ENCODE measurements at places on chromosomes 13 and 19. TPM values are rescaled to one million over a fixed set of nuclear protein-coding genes. Genes with fewer than 3 reads are reported as not detected.

SLC10A2 gene
- not detected for total RNA-seq

EID2B gene
- total RNA-seq: 3.1 TPM

ZNF415 gene
- total RNA-seq: 16.6 TPM

LGALS7B gene
- 2.3 TPM for total RNA-seq

ZNF628 gene
- 12.3 TPM for total RNA-seq

- H3K4me3 ChIP-seq: no peak overlapping the region
- no peaks in the 10 kb centered on the region for H3K27me3 ChIP-seq
- no peaks in the 10 kb centered on the region for H3K36me3 ChIP-seq
- DNase-seq: no peak
These were observed 368.8 kb upstream of the TSHZ3 start for GRCh38 chr19:31718032-31718431.

- DNase-seq: no peak
- no peaks in the 10 kb centered on the region for H3K27me3 ChIP-seq
- no peak overlapping the region for H3K4me3 ChIP-seq
- peak overlapping the region; percentile 1 for H3K27ac ChIP-seq
These were observed 5.2 kb downstream of the CHAMP1 start for GRCh38 chr13:114319441-114319913.

- no peaks in the 10 kb centered on the region for H3K4me1 ChIP-seq
- H3K27me3 ChIP-seq: no peaks in the 10 kb centered on the region
- H3K4me3 ChIP-seq: no peak overlapping the region
- H3K36me3 ChIP-seq: no peaks in the 10 kb centered on the region
These were observed 97.1 kb downstream of the C1QTNF9 start for GRCh38 chr13:24406524-24406923.

DNA sequence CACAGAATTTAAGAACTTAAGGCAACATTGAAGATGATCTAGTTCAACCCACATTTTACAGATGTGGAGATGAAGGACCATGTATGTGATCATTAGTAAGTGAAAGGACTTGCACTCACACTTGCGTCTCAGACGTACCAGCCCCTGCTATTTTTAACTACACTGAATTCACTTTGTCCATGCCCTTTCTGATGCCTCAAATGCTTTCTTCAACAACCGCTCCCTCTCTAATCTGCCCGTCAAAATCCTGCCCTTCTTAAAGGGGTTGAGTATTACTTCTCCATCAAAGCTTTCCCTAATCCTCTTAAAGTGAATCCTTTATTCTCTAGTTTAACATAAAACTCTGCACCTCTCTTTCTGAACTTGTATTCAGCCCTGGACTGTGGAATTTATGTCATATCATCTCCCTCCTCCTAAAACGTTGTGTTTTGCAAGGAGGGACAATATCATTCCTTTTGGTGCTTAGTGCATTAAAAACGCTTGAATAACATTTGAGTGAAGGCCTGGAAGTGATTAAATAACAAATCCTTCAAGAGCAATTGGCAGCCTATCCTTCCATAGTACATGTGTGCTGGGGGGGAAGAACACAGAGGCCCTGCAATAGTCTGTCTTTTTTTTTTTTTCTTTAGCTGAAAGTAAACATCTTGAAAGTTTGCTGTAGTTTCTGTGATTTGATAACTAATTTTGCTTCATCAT lies 493.3 kb downstream of the LMO7 start:
- peaks cover 4% of the 10 kb centered on the region for H3K4me1 ChIP-seq
- no peak overlapping the region for H3K27ac ChIP-seq
- DNase-seq: no peak
- H3K36me3 ChIP-seq: no peaks in the 10 kb centered on the region

GRCh38 chr13:99055735-99056134 lies 77.9 kb upstream of the DOCK9 start:
- no peak overlapping the region for H3K27ac ChIP-seq
- DNase-seq: no peak
- no peaks in the 10 kb centered on the region for H3K36me3 ChIP-seq
- H3K4me3 ChIP-seq: no peak overlapping the region
- no peaks in the 10 kb centered on the region for H3K4me1 ChIP-seq

DNA sequence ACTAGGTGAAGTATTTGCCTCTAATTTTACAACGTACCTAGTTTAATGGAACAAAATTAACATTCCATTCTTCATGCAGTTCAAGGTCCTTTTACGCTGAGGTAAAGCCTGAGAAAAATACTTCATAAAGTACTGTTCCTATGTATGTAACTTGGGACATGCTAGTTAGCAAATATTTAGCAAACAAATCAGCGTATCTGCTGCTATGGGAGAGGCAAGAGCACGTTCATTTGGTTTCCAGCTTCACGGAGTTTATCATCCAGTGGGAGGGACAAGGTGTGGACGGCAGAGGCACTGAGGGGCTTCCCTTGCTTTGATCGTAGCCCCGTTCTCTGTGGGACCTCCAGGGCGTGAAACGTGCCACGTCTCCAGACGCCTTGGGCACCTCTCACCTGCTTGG lies 248.8 kb downstream of the IRS2 start:
- no peak overlapping the region for H3K27ac ChIP-seq
- no peaks in the 10 kb centered on the region for H3K27me3 ChIP-seq
- no peak for DNase-seq

DNA sequence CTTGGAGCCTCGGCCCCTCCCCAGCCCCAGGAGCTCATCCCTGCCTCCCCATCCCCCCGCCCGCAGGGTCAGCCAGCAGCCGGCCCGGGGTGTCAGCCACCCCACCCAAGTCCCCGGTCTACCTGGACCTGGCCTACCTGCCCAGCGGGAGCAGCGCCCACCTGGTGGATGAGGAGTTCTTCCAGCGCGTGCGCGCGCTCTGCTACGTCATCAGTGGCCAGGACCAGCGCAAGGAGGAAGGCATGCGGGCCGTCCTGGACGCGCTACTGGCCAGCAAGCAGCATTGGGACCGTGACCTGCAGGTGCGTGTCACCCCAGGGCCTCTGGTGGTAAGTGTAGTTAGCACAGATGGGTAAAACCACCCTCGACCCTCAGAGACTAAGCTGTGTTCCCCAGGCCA lies 13.8 kb downstream of the MAP1S start:
- DNase-seq: no peak
- H3K27me3 ChIP-seq: no peaks in the 10 kb centered on the region
- no peaks in the 10 kb centered on the region for H3K4me1 ChIP-seq

DNA sequence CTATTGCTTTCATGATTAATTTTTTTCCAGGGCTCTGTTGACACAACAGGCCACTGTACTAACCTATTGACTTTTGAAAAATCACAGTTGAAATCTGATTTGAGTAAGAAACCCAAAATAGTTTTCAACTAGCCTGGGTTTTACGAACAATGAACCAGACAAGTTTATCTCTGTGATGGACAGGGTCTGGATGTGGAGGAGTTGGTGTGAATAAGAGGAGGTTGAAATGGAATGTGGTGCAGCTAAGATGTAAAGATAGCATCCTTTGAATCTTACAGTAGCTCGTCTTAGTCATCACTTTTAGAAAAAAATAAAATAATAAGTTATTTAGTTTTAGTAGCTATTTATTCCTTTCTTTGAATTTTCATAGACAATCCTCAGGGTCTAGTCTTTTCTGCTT lies 8.3 kb upstream of the OXGR1 start:
- H3K4me1 ChIP-seq: no peaks in the 10 kb centered on the region
- no peaks in the 10 kb centered on the region for H3K27me3 ChIP-seq
- DNase-seq: no peak
- no peaks in the 10 kb centered on the region for H3K36me3 ChIP-seq

DNA sequence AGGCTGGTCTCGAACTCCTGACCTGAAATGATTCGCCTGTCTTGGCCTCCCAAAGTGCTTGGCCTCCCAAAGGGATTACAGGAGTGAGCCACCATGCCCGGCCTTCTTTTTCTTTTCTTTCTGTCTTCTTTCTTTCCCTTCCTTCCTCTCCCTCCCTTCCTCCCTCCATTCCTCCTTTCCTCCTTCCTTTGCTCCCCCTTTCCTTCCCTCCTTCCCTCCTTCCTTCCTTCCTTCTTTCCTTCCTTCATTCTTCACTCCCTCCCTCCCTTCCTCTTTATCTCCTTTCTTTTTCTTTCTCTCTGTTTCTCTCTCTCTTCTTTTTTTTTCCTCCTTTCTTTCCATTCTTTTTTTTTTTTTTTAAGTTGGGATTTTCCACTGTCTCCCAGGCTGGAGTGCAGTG lies 12.1 kb downstream of the C3 start:
- peaks cover 8% of the 10 kb centered on the region for H3K36me3 ChIP-seq
- no peaks in the 10 kb centered on the region for H3K4me1 ChIP-seq
- H3K27ac ChIP-seq: no peak overlapping the region
- H3K27me3 ChIP-seq: no peaks in the 10 kb centered on the region

DNA sequence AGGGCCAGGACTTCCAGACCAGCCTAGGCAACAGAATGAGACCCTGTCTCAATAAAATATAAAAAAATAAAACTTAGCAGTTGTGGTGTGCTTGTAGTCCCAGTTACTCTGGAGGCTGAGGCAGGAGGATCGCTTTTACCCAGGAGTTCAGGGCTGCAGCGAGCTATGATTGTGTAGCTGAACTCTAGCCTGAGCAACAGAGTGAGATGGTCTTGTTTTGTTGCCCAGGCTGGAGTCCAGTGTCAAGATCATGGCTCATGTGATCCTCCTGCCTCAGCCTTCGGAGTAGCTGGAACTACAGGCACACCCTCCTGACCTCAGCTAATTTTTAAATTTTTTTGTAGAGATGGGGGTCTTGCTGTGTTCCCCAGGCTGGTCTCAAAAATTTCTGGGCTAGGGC lies 4.3 kb upstream of the JUNB start:
- H3K4me1 ChIP-seq: peaks cover 43% of the 10 kb centered on the region
- H3K4me3 ChIP-seq: no peak overlapping the region
- H3K27me3 ChIP-seq: no peaks in the 10 kb centered on the region
- H3K27ac ChIP-seq: peak overlapping the region; percentile 34
- no peaks in the 10 kb centered on the region for H3K36me3 ChIP-seq

DNA sequence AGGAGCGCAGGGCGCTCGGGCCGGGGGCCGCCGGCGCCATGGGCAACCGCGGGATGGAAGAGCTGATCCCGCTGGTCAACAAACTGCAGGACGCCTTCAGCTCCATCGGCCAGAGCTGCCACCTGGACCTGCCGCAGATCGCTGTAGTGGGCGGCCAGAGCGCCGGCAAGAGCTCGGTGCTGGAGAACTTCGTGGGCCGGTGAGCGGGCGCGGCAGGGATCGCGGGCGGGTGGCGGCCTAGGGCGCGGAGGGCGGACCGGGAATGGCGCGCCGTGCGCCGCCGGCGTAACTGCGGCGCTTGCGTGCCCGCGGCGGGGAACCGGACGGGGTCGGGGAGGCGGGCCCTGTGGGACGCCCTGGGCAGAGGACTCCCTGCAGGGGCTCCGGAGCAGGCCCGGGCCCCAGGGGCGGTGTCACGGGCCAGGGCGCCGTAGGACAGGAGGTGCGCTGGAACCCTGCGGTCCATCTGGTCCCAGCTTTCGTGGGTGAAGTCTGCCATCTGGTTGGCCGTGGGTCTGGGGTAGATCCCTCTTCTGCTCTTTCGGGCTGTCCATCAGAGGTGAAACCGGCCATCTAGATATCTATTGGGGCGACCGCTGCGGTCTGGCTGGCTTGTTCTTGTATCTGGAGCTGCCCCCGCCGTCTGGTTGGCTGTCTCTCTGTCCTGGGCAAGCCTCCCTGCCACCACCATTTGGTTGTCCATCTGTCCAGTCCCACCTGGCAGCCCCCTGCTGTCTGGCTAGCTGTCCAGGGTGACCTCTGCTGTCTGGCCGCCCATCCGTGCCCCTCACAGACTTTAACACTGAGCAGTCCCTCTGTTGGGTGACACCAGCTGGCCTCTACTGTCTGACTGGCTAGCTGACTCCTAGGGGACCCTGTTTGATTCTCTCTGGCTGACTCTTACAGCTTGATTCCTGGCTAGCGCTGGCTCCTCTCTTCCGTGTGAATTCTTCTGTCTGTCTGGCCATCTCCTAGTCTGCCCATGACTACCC lies 622 bp downstream of the DNM2 start:
- DNase-seq: no peak
- peaks cover 16% of the 10 kb centered on the region for H3K4me1 ChIP-seq
- H3K27ac ChIP-seq: peak overlapping the region; percentile 96
- peak overlapping the region; percentile 95 for H3K4me3 ChIP-seq
- no peaks in the 10 kb centered on the region for H3K27me3 ChIP-seq

DNA sequence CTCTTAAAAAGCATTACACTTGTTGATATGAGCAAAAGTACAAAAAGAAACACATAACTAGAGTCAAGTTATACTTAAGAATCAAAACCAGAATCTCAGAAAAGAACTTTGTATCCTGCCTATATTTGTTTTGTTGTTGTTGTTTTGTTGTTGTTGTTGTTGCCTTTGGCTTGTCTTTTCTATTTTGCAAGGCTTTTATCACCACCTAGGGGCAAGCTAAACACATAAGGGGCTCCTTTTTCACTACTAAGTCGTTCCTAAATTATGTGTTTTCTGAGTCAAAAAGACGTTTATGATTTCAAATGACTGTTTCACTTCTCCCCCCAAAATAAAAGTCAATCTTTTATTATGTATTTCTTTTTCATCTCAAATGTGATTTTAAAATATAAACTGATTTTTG lies 250.2 kb downstream of the RBM26 start:
- no peaks in the 10 kb centered on the region for H3K27me3 ChIP-seq
- H3K36me3 ChIP-seq: no peaks in the 10 kb centered on the region
- no peaks in the 10 kb centered on the region for H3K4me1 ChIP-seq

DNA sequence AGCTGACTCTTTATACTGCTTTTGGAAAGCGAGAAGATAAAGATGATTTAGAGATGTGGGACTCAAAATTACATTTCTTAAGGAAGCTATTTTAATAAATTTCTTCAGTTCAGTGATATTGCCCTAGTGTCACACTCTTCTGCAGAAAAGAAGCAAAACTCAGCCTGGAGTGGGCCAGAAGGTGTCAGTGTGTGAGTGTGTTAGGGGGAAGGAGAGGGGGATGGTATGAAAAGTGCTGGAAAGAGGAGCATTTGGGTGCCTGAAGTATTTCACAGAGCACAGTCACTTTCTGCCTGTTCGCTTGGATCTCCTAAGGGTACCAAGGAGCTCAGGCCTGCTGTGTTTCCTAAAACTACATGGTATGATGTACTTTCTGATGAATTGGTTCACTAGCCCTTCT lies 84.5 kb upstream of the FRY start:
- no peak for DNase-seq
- no peak overlapping the region for H3K4me3 ChIP-seq
- H3K27me3 ChIP-seq: no peaks in the 10 kb centered on the region
- H3K27ac ChIP-seq: no peak overlapping the region
- H3K36me3 ChIP-seq: no peaks in the 10 kb centered on the region

DNA sequence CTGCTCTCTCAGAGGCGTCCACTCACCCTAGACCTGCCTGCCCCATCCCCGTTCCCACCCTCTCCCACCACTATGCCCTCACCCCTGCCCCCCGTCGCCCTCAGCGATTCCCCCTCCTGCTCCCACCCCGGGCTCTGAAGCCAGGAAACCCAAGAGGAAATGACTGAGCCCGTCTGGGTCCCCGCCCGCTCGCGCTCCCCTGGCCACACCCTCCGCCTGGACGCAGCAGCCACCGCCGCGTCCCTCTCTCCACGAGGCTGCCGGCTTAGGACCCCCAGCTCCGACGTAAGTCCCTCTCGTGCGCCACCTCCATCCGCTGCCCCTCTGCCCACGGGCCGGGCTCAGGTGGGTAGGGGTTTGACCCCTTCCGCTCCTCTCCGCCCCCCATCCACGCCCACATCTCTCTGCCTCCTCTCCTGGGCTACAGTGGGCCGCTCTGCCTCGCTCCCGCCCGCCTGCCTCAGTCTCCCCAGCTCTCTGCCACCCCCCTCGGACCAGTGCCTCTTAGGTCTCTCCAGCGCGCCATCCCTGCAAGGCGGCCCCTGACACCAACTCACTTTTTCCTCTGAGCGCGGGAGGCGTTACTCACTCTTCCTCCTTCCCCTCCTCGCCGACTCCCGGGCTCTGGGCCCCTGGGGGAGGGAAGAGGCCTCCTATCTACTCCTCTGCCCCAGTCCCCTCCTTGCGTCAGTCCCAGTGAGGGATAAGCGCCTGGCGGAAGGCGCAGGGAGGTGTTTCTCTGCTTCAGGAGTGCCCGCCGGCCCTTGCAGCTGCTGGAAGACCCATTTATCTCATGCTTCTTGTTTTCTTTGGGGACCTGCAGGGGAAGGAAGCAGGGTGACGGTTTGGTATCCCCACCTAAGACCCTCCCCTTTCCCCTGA lies at the start of gene FXYD5:
Gene FXYD5, plus strand, starts transcription at position 211 of the 882 bp plus-strand sequence. CDS start 816 bp downstream, outside the sequence.
- H3K36me3 ChIP-seq: peaks cover 6% of the 10 kb centered on the region
- peaks cover 45% of the 10 kb centered on the region for H3K27me3 ChIP-seq
- H3K27ac ChIP-seq: peak within 1 kb of the TSS; percentile 51
- H3K4me1 ChIP-seq: peaks cover 15% of the 10 kb centered on the region
